ENCODE measurements at places on chromosomes 2 and 18.

GRCh38 chr2:130381145-130381544 is 25.3 kb downstream of the PTPN18 start:
- H3K27me3 ChIP-seq = no peaks in the 10 kb centered on the region
- H3K27ac ChIP-seq = peak overlapping the region; percentile 18
- peaks cover 49% of the 10 kb centered on the region for H3K36me3 ChIP-seq
- peaks cover 41% of the 10 kb centered on the region for H3K4me1 ChIP-seq
- no peak overlapping the region for H3K4me3 ChIP-seq

DNA sequence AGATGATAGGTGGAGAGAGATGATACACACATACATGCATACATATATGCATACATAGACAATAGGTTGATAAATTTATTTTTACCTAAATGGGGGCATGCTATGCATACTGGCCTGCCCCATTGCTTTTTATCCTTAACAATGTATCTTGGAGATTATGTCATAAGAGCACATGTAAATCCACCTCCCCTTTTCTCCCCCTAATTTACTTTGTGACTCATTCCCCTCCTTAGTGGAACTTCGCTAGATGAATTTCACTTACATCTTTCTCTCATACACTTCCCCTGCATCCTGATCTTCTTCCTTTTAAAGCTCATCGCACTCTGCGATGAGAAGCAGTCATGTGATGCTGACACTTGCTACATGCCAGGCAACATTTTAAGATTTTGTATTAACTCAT is 223.6 kb downstream of the C1D start:
- no peak overlapping the region for H3K4me3 ChIP-seq
- no peaks in the 10 kb centered on the region for H3K4me1 ChIP-seq

- H3K27me3 ChIP-seq = no peaks in the 10 kb centered on the region
- no peaks in the 10 kb centered on the region for H3K36me3 ChIP-seq
- H3K4me3 ChIP-seq = no peak overlapping the region
Measured at GRCh38 chr18:74949611-74950010, 259.3 kb downstream of the PTGR3 start.

DNA sequence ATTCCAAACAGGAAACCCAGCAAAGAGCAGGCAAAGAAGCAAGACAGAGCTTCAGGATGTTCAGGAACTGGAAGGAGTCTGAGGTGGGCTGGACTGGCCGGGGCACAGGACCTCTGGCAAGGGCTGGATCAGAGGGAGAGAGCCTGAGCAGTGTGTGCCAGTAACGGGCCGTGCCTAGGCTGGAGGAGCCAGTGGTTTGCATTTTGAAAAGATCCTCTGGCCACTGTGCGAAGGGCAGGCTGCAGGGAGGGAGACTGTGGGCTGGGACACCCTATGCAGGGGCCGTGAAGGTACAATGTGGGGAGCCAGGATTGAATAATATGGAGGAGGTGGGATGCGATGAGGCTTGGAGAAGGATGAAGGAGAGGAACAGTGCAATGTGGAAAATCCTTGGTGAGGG is 6.2 kb upstream of the SDC1 start:
- H3K4me3 ChIP-seq = no peak overlapping the region
- H3K36me3 ChIP-seq = no peaks in the 10 kb centered on the region
- H3K27ac ChIP-seq = no peak overlapping the region
- peaks cover 51% of the 10 kb centered on the region for H3K27me3 ChIP-seq
- DNase-seq = peak; percentile 9
- no peaks in the 10 kb centered on the region for H3K4me1 ChIP-seq

DNA sequence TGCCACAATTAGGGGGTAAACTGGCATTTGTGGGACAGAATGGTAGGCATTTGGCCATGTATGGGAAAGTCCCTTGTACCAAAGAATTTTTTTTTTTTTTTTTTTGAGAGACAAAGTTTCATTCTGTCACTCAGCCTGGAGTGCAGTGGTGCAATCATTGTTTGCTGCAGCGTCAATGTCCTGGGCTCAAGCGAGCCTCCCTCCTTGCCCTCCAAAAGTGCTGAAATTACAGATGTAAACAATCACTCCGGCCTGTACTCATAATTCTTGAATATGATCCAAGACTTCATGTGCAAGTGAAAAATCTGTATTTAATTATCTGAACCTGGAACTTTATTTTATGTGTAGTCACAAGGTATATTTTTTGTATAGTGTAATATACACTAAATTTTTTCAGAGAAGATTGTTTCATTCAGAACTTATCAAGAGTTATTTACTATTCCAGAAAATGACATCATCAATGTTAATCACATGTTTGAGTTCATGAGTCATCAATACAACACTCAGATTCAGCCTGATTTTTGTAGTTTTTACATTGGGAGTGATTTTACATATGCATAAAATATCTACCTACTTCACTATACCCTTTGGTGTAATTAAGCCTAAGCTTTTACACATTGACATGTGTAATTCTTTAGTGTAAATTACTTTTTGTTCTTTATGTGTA is 138.7 kb upstream of the L3MBTL4 start:
- no peaks in the 10 kb centered on the region for H3K36me3 ChIP-seq
- H3K4me3 ChIP-seq = no peak overlapping the region
- H3K4me1 ChIP-seq = no peaks in the 10 kb centered on the region
- no peak overlapping the region for H3K27ac ChIP-seq

- DNase-seq = no peak
- H3K27ac ChIP-seq = peak overlapping the region; percentile 78
- H3K4me1 ChIP-seq = peaks cover 68% of the 10 kb centered on the region
- no peaks in the 10 kb centered on the region for H3K27me3 ChIP-seq
- H3K4me3 ChIP-seq = no peak overlapping the region
- H3K36me3 ChIP-seq = peaks cover 22% of the 10 kb centered on the region
Measured at GRCh38 chr2:233248999-233249398, 2.5 kb upstream of the ATG16L1 start.

DNA sequence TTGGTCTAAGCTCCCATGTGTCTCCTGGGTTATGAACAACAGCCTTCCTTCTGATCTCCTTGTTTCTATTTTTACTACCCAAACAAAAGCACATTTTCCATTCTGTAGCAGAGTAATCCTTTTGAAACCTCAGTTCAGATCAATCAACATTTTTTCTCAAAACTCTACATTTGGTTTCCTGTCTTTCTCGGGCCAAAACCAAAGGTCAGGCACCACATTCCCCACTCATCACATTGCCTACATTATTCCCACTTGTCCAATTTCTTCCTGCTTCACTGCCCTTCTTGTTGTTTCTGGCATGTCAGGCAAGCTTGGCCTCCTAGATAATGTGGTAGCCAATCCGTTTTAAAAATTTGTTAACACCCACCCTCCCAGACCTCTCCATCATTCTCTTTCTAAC is 196.8 kb downstream of the PPP1R1C start:
- H3K4me3 ChIP-seq = no peak overlapping the region
- no peak for DNase-seq
- no peak overlapping the region for H3K27ac ChIP-seq
- no peaks in the 10 kb centered on the region for H3K4me1 ChIP-seq

DNA sequence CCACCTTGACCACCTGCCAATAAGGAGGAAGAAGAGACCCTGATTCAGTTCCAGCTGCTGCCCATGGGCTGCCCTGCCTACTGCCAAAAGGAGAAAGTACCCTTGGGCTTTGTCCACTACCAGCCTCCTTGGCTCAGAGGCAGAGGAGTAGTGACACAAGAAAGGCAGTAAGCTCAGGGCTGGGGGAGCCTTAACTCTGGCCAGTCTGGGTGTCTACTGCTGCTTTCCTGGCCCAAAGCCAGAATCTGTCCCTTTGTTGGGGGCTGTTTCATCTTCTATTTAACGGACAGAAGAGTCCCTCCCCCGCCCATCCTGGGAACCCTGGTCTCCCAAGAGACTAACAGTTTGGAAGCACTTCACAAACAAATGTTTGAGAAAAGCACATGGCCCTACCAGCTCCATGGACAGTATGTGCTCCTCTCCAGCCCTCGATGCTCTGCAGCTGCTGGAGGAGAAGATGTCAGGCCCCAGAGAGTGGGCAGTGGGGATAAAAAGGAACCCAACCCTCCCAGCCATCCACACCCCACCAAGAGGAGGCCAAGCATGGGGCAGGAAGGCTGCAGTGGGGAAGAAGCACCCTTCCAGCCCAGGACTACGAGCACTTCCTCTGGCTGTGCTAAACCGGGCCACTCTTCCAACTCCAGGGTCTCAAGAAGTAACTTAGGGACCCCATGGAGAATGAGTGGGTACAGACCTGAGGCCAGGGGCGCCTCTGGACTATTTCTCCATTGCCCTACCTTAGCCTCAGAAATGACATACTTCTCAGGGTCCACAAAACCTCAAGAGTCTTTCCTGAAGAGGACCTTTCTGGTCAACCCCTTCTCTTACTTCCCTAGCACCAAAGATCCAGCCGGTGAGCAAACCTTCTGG is 1.2 kb downstream of the ATG9A start:
- no peaks in the 10 kb centered on the region for H3K27me3 ChIP-seq
- no peak for DNase-seq
- peaks cover 48% of the 10 kb centered on the region for H3K4me1 ChIP-seq
- peak overlapping the region; percentile 81 for H3K27ac ChIP-seq
- H3K36me3 ChIP-seq = peaks cover 84% of the 10 kb centered on the region
- peak overlapping the region; percentile 98 for H3K4me3 ChIP-seq

DNA sequence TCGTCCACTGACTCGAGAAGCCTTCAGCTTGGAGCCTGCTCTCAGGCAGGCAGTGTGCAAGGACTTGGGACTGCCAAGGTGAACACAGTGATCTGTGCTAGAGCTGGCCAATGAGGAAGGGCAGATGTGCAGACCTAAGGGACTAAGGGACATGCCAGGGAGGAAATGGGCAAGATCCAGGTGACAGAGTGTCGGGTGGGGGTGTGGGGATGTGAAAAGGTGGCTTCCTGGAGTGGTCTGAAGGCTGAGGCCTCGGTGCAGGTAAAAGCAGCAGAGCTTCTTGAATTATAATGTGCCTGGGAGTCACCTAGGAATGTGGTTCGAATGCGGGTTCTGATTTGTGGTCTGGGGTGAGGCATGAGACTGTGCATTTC is 42.0 kb downstream of the STEAP3 start:
- no peak overlapping the region for H3K27ac ChIP-seq
- H3K4me3 ChIP-seq = no peak overlapping the region
- H3K4me1 ChIP-seq = no peaks in the 10 kb centered on the region
- no peaks in the 10 kb centered on the region for H3K36me3 ChIP-seq
- no peak for DNase-seq

DNA sequence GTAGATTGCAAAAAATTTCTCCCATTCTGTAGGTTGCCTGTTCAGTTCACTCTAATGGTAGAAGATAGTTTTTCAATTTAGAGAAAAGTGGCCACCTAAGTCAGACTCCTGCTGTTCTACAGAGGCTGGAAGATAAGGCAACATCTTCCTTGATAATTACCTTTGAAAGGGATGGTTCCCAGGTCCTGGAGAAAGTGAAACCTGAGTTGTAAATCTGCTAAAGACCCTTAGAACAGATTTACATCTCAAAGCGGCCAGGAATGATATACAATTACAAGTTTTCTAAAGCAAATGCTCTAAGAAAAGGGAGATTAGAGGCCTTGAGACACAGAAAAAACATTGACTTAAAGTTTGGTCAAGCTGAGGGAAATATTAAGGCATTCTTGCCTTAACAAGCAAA is 1350.2 kb upstream of the FAM98A start:
- no peaks in the 10 kb centered on the region for H3K4me1 ChIP-seq
- no peak for DNase-seq
- H3K27ac ChIP-seq = no peak overlapping the region
- H3K27me3 ChIP-seq = no peaks in the 10 kb centered on the region
- no peak overlapping the region for H3K4me3 ChIP-seq
- H3K36me3 ChIP-seq = no peaks in the 10 kb centered on the region

- H3K27me3 ChIP-seq = peaks cover 21% of the 10 kb centered on the region
- no peak overlapping the region for H3K4me3 ChIP-seq
- DNase-seq = no peak
- no peaks in the 10 kb centered on the region for H3K4me1 ChIP-seq
- H3K27ac ChIP-seq = no peak overlapping the region
Measured at GRCh38 chr18:49619801-49620200, 57.9 kb downstream of the LIPG start.

- peaks cover 3% of the 10 kb centered on the region for H3K27me3 ChIP-seq
- H3K27ac ChIP-seq = no peak overlapping the region
- H3K36me3 ChIP-seq = no peaks in the 10 kb centered on the region
- peaks cover 3% of the 10 kb centered on the region for H3K4me1 ChIP-seq
- H3K4me3 ChIP-seq = no peak overlapping the region
- DNase-seq = no peak
Measured at GRCh38 chr2:8132879-8133278, 549.0 kb upstream of the ID2 start.

- no peaks in the 10 kb centered on the region for H3K36me3 ChIP-seq
- peaks cover 4% of the 10 kb centered on the region for H3K4me1 ChIP-seq
Measured at GRCh38 chr2:165294912-165295311, 55.7 kb downstream of the SCN2A start.

DNA sequence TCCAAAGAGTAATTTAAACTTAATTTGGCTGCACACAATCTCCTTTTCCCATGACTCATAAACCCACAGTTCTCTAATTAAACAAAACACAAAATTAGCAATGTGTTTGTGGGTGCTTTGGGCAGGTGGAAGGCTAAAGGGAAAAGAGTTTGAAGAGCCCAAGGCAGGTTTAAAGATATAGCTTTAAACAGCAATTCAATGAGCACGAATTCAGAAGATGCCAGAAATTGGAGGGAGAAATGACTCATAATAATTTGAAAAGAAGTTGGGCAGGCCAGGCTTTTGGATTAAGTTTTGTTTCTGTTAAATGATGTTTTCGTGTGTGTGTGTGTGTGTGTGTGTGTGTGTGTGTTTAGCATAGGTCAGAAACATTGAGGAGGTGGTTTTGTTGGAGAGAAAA is 594.8 kb upstream of the ZEB2 start:
- H3K36me3 ChIP-seq = no peaks in the 10 kb centered on the region
- no peaks in the 10 kb centered on the region for H3K4me1 ChIP-seq
- no peak overlapping the region for H3K4me3 ChIP-seq
- H3K27me3 ChIP-seq = no peaks in the 10 kb centered on the region
- no peak for DNase-seq

DNA sequence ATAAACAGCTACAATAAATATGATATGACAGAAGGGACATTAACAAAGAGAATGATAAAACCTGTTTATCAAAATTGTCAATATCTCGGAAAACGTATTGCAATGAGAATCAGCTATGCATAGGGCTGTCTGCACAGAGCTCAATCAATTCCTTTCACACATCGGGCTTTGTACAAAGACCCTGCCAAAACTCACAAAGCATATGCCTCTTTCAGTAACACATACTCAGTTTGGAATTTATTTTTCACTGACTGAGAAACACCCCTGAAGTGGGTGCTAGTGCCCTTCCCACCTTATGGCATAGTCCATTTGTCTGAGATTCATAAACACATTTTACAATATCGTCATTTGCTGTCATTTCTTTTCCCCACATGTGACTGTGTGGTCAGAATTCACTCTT is 815.8 kb upstream of the FAM98A start:
- no peak for DNase-seq
- no peak overlapping the region for H3K27ac ChIP-seq
- H3K36me3 ChIP-seq = no peaks in the 10 kb centered on the region
- H3K4me1 ChIP-seq = no peaks in the 10 kb centered on the region
- no peaks in the 10 kb centered on the region for H3K27me3 ChIP-seq

DNA sequence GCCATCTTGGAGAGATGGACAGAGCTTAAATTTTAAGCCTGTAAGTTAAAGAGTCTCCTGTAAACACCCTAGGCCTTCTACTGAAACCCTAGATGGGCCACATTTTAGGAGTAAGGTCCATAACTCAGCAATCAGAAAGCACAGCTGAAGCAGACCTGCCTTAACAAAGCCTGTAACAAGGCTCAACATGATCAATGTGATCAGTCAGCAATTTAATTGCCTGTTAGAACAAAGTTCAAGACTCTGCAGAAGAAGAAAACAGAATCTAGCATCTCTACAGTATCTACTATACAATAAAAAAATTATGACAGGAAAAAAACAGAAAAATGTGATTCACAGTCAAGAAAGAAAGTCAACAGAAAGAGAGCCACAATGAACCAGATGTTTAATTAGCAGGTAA is 27.1 kb downstream of the SEPTIN10 start:
- no peak overlapping the region for H3K27ac ChIP-seq
- H3K4me3 ChIP-seq = no peak overlapping the region
- H3K36me3 ChIP-seq = no peaks in the 10 kb centered on the region
- H3K27me3 ChIP-seq = no peaks in the 10 kb centered on the region
